Natural killer cell treated with Interleukin-12 subunit alpha and Interleukin-12 subunit beta and Interleukin-15 and Interleukin-18, amount 100 ng/mL, for 72 hours (primary cell): ENCODE measurements at places on chromosomes 11 and 22. TPM values are rescaled to one million over a fixed set of nuclear protein-coding genes. Genes with fewer than 3 reads are reported as not detected.

The CCDC188 gene
- total RNA-seq: not detected

The APOBEC3A gene
- not detected for total RNA-seq

The GRIA4 gene
- total RNA-seq: not detected

The RIMBP3C gene
- total RNA-seq: 0.50 TPM

The TRPM5 gene
- not detected for total RNA-seq

The CRYBA4 gene
- not detected for total RNA-seq

The PLEKHA7 gene
- total RNA-seq: 0.10 TPM

The HEPACAM gene
- not detected for total RNA-seq

The SLC22A8 gene
- not detected for total RNA-seq

The HSCB gene
- 22.1 TPM for total RNA-seq

The CASP5 gene
- 0.33 TPM for total RNA-seq

The OR4A15 gene
- total RNA-seq: not detected

The CNGA4 gene
- not detected for total RNA-seq

The INS gene
- not detected for total RNA-seq

The RAPSN gene
- 1.8 TPM for total RNA-seq

The SLC7A4 gene
- not detected for total RNA-seq

The SYCE3 gene
- not detected for total RNA-seq

The TRIM49B gene
- total RNA-seq: not detected

The NUDT8 gene
- 9.9 TPM for total RNA-seq

The BARX2 gene
- not detected for total RNA-seq

The APOA5 gene
- total RNA-seq: not detected

The TMEM126B gene
- 43.0 TPM for total RNA-seq

The IFITM1 gene
- 58.1 TPM for total RNA-seq

The FOLR1 gene
- total RNA-seq: not detected

The NECTIN1 gene
- 2.6 TPM for total RNA-seq

The LYVE1 gene
- total RNA-seq: not detected

The BIK gene
- total RNA-seq: not detected

The SMC1B gene
- total RNA-seq: 0.07 TPM

The SEZ6L gene
- not detected for total RNA-seq

The DDTL gene
- total RNA-seq: 8.0 TPM

The SCUBE1 gene
- total RNA-seq: not detected

The NXPE2 gene
- total RNA-seq: not detected

The SAA4 gene
- not detected for total RNA-seq

The C11orf21 gene
- total RNA-seq: 7.2 TPM

The DMC1 gene
- 4.6 TPM for total RNA-seq

The FAM180B gene
- 0.62 TPM for total RNA-seq

The MMP10 gene
- not detected for total RNA-seq

The QSER1 gene
- 22.6 TPM for total RNA-seq

The DDIAS gene
- 29.1 TPM for total RNA-seq

The SMTNL1 gene
- total RNA-seq: not detected

The UBQLNL gene
- 0.17 TPM for total RNA-seq

The CARD10 gene
- 0.53 TPM for total RNA-seq

The SLC37A2 gene
- total RNA-seq: 0.36 TPM

The CAPN5 gene
- 2.7 TPM for total RNA-seq

The LIF gene
- 63.3 TPM for total RNA-seq

The CHKB gene
- 130 TPM for total RNA-seq

The HBB gene
- total RNA-seq: not detected

The IGSF9B gene
- 1.8 TPM for total RNA-seq

The SLC5A4 gene
- not detected for total RNA-seq

The OR2AT4 gene
- not detected for total RNA-seq

The RIMBP3B gene
- total RNA-seq: 1.4 TPM

The XNDC1N gene
- 9.5 TPM for total RNA-seq

The MB gene
- not detected for total RNA-seq

The MMP27 gene
- total RNA-seq: not detected

The FAT3 gene
- not detected for total RNA-seq

The APLP2 gene
- 37.9 TPM for total RNA-seq

The YAP1 gene
- not detected for total RNA-seq

The OR52A1 gene
- not detected for total RNA-seq
